ENCODE measurements at places on chromosomes 1 and 21.

DNA sequence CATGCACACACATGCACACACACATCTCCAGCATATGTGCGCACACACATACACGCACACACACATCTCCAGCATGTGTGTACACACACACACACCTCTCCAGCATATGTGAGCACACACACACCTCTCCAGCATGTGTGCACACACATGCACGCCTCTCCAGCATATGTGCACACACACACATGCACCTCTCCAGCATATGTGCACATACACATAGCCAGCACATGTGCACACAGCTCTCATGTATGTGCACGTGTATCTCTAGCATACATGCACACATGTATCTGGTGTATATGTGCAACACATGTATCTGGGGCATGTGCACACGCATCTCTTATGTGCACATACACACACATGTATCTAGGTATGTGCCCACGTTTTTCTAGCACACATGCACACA, 57.9 kb downstream of the SLC19A1 start:
- DNase-seq = no peak

DNA sequence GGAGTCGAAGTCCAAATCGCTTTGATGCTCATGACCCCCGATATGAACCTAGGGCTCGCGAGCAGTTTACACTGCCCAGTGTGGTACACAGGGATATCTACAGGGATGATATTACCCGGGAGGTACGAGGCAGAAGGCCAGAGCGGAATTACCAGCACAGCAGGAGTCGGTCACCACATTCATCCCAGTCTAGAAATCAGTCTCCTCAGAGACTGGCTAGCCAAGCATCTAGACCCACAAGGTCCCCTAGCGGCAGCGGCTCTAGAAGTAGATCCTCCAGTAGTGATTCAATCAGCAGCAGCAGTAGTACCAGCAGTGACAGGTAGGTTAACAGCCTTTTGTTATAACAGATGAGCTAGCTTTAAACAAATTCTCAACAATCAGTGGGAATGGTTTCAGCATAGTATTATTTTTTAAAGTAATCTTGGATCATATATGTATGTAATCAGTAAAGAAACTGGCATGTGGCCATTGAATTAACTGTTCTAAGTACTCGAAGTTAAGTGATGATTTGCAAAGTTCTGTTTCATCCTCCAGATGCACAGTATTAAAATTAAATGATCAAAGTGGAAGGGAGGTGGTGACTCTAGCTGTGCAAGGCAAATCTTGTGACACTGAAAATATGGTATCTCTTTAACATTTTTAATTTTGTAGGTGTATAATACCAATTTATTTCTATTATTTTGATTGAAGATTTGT, 29.0 kb downstream of the SPEN start:
- peak; percentile 45 for DNase-seq

DNA sequence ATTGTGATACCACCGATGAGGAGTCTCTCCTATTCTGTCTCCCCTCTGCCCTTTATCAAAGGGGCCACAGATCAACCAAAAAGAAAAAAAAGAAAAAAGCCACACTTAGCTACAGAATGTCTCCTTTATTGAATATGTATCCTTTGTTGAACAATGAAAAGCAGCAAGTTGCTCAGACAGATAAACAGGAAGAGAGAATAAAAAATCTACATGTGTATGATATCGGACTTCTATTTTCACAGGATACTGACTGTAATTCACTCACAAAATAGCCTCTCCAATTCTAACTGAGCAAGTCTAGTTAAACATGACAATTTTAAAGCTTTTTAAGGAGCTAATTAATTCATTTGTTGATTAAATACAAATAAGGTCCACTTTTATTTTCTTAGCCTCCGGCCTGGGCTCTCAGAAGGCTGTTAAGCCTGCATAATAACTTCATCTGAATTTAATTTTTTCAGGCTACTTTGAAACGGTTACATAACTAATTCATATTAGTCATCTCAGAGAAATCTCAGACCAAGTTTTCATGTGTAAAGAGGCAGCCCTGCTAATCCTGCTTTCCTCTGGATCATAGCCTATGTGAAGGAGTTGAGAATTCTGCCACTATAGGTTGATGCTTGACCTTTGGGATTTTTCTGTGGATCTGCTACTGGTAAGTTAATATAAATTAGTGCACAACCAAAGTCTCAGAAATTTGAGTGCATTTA, 304.1 kb upstream of the NR5A2 start:
- no peak for DNase-seq

GRCh38 chr1:174445817-174446216, 1.9 kb upstream of the GPR52 start:
- no peak for DNase-seq

DNA sequence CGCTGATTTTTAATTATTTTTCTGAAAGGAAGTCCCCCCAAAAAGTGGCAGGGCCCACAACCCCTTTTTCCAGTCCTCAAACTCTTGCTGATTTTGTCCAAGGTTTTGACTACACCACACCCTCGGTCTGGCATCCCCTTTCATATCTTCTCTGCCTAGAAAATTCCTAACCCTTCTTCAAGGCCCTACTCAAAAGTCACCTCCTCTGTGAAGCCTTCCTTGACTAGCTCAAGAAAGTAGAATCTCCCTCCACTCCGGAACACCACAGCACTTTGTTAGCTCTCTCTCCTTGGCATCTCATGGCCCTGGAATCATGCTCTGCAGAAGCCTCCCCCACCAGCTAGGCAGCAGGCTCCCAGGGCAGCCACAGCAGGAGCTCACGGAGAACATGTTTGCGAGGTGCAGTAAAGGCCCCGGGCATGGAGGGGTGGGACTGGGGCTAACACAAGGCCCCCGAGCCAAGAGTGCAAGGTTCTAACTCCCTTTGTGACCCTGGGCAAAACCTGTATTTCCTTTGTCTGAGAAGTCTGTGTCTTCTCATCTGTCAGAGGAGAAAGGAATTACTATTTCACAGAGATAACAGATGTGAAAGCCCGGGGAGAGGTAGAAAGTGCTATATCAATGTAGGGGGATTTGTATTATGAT, 17.7 kb upstream of the S100A7 start:
- no peak for DNase-seq

DNA sequence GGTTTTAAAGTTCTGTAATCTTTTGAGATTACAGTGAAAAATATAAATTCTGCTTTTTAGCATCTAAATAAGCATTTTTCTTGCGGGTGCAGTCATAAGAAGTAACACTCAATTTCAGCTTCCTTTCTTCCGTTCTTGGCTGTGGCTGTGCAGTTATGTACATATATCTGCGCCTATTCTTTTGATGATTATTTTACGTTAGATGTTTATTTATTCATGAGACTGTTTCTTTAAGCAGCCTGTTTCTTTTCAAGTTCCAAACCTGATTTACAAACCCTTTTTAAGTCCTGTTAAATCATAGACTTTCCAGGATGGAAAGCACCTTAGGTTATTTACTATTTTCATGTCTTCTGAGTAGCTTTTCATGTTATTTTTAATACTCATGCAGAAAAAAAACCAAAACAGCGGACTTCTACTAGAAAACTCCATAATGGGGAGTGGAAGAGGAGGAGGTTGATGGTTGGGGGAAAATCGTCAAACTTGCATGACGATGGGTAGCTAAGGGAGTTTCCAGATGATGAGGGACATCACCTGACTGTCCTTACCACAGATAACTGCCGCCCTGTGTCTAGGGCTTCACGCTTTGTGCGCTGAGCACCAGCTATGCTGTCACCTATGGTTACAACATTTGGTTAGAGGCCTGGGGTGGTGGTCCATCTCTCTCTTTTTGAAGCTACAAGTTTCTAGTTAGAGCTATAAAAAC, 2.6 kb downstream of the PRDM2 start:
- DNase-seq = no peak

GRCh38 chr21:35905096-35905962, 155.0 kb downstream of the SETD4 start:
- no peak for DNase-seq

- no peak for DNase-seq
Measured at GRCh38 chr21:31804008-31804394, 68.8 kb upstream of the HUNK start.

- DNase-seq = peak; percentile 46
Measured at GRCh38 chr1:109091078-109091838, 694 bp downstream of the TMEM167B start.

DNA sequence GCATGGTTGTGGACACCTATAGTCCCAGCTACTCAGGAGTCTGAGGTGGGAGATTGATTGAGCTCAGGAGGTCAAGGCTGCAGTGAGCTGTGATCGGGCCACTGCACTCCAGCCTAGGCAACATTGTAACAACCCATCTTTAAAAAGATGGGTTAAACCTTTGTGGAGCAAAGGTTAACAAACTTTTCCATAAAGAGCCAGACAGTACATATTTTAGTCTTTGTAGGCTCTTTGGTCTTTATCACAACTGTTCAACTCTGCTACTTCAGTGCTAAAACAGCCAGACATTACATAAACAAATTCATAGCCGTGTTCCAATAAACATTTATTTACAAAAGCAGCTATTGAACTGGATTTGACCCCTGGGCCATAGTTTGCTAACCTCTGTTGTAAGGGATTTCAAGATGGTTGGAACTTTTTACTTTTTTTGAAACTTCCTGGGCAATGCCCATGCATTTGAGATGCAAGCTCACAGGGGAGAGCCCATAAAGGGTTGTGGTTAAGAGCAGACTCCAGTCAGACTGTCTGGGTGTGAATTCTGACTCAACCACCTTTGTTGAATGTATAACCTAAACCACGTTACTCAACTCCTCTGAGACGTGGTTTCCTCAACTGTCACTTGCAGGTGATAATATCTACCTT, 10.8 kb downstream of the INAVA start:
- DNase-seq = no peak

DNA sequence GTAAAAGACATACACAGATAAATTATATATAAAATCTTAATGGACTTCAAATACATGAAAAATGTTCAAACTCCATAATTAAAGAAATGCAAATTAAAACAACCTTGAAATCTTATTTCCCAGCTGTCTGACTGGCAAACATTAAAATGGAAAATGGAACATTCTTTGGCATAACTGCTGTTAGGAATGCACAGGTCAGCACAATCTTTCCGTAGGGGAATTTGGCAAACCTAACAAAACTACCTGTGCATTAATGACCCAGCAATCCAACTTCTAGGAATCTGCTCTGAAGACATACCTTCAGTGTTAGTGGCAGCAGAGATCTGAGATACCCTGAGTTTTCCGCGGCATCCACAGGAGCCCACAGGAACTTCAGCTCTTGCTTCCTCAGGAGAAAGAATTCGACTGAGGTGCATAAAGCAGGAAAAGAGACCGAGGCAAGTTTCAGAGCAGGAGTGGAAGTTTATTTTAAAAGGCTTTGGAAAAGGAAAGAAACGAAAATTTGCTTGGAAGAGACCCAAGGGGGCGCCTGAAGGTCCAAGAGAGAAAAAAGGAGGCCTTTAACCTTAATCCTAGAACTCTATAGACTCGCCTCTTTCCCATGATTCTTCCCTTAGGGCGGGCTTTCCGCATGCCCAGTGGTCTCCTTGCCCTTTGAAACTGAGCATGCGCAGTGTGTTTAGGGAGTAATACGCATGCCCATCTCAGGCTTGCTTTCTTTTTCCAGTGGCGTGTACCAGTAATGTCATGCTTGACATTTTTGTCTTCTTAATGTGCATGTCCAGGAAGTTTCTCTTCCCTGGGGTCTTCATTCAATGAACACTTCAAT, 24.8 kb downstream of the LYPD8 start:
- no peak for DNase-seq

GRCh38 chr1:45354838-45355237, 14.6 kb upstream of the MUTYH start:
- DNase-seq = no peak

DNA sequence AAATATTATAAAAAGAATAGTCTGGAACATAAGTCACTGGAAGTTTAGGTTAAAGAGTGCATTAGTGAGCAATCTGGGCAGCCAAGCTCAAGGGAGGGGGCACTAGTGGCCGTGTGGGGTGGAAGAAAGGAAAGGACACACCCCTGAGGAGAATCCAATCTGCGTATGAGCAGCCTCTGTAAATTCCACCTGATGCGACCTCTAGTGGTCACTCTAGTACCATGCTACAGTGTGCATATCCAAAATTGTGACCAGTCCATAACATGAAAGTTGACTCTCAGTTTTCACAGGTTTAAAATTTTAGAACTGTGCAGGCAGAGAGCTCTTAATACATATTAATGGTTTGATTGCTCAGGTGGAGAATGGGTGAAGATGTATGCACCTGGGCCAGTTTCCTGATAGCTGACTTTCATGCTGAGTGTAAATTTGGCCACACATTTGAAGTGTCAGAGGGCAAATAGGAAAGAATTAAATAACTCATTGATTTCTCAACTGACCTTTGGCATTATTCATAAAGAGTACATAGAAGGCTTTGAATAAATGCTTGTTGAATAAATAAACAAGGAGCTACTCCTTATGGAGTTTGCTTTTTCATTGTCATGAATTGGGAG, 105.9 kb upstream of the C21orf91 start:
- DNase-seq = peak; percentile 1

- no peak for DNase-seq
Measured at GRCh38 chr1:181140398-181140797, 51.9 kb downstream of the IER5 start.

GRCh38 chr1:178408871-178409270, 87.9 kb downstream of the CLEC20A start:
- no peak for DNase-seq

- no peak for DNase-seq
Measured at GRCh38 chr1:208741296-208741695, 497.1 kb upstream of the PLXNA2 start.

GRCh38 chr1:36781098-36781497, 253.2 kb downstream of the GRIK3 start:
- no peak for DNase-seq

GRCh38 chr1:26858891-26859640, 3.9 kb upstream of the SFN start:
- DNase-seq = no peak

DNA sequence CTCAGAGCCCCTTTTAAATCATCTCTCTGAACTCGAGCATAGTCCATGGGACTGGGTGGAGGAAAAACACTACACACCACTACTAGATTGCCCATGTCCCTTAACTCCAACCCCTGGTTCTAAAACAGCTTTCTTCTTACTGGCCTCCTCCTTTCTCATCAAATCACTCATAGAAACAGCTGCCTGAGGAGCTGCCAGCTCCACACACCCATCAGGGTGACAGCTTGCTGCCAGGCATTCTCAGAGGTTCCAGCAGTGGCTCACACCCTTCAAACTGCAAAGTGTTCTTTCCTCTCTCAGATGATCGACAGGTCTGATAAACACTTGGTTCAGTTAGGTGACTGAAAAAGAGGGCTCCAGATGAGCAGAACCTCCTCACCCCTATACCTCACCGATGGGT, 543.0 kb upstream of the PLXNA2 start:
- no peak for DNase-seq

- DNase-seq = no peak
Measured at GRCh38 chr1:41535716-41536115, 51.2 kb upstream of the EDN2 start.
